Stomach (tissue), 19 donors: ENCODE measurements at places on chromosomes 13 and 19.

DNA sequence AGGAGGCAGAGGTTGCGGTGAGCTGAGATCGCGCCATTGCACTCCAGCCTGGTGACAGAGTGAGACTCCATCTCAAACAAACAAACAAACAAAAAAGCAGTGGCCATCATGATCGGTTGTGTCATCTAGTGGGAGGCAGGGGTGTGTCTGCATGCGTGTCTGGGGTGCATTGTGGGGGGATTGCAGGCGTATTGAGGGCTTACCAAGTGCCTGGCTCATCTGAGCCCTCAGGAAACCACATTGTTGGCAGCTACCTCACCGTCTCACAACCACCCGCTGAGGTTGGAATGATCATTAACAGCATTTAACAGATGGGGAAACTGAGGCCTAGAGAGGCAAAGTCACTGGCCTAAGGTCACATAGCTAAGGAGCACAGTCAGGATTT, 30.5 kb downstream of the NFIC start:
- peak overlapping the region; percentile 85 for H3K27ac ChIP-seq
- DNase-seq, result no peak
- no peaks in the 10 kb centered on the region for H3K36me3 ChIP-seq

DNA sequence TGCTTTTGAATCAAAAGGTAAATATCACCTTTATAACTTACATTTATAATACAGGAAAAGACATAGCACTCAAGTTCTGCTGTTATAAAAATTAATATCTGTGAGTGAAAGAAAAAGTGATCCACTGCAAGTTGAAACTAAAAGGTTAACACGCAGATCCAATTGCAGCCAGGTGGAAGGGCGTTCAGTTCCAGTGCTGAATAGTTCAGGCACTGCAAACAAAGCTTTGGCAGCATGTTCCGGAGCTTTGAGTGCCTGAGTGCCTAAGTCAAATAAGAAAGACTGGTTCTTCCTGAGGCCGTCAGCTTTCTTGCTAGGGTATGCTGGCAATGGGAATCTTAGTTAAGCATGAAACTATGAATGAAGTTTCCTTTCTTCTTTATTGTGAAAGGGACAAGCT, 200.3 kb downstream of the LMO7 start:
- peak overlapping the region; percentile 44 for H3K27ac ChIP-seq
- H3K36me3 ChIP-seq, result peaks cover 16% of the 10 kb centered on the region
- H3K4me1 ChIP-seq, result peaks cover 3% of the 10 kb centered on the region
- peak; percentile 86 for DNase-seq

DNA sequence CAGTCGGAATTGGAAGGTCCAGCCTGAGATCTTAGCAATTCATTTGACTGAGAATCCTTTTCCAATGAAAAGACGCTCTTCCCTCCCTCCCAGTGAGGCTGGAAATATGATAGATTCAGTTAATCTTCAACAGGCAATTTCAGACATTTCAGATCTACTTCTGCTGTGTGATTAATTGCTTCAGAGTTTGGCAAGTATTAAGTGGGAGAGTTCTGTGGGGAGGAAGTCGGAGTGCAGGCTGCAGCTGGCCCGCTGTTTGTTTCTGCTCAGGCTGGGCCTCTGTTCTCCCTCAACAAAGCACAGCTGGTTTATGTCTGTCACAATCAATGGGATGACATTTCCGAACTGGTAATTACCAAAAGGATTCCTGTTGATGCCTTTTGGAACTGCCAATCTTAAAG, 178.2 kb downstream of the NDFIP2 start:
- no peak overlapping the region for H3K4me3 ChIP-seq
- H3K36me3 ChIP-seq, result no peaks in the 10 kb centered on the region
- DNase-seq, result no peak
- H3K4me1 ChIP-seq, result no peaks in the 10 kb centered on the region

DNA sequence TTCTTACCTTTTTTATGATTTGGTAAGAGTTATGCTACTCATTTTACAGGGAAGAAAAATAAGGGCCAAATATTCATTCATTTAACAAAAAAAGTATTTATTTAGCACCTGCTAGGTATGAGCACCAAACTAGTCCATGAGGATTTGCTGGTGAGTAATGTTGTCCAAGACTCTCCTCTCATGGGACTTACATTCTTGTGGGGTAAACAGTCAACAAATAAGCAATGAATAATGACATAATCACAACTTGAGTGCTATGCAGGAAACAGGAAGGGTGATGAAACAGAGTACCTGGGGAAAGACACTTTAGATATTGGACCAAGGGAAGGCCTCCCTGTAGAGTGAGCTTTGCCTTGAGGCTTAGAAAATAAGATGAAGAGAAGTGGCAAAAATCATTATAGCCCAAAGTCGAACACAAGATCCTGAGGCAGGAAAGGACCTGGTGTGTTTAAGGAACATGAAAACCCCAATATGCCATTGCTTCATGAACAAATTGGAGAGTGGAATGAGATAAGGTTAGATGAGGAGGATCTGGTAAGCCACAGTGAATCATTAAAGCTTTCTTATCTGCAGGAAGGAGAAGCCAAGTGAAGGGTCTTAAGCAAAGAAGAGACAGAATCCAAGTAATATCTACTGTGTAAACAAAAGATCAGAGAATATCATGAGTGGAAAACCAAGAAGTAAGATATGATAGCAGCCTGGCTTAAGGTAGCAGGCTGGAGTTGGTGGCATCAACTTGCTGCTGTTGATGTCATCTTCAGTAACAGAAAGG, 294.5 kb upstream of the NBEA start:
- no peak overlapping the region for H3K27ac ChIP-seq
- no peak for DNase-seq
- no peaks in the 10 kb centered on the region for H3K4me1 ChIP-seq
- H3K36me3 ChIP-seq, result no peaks in the 10 kb centered on the region

DNA sequence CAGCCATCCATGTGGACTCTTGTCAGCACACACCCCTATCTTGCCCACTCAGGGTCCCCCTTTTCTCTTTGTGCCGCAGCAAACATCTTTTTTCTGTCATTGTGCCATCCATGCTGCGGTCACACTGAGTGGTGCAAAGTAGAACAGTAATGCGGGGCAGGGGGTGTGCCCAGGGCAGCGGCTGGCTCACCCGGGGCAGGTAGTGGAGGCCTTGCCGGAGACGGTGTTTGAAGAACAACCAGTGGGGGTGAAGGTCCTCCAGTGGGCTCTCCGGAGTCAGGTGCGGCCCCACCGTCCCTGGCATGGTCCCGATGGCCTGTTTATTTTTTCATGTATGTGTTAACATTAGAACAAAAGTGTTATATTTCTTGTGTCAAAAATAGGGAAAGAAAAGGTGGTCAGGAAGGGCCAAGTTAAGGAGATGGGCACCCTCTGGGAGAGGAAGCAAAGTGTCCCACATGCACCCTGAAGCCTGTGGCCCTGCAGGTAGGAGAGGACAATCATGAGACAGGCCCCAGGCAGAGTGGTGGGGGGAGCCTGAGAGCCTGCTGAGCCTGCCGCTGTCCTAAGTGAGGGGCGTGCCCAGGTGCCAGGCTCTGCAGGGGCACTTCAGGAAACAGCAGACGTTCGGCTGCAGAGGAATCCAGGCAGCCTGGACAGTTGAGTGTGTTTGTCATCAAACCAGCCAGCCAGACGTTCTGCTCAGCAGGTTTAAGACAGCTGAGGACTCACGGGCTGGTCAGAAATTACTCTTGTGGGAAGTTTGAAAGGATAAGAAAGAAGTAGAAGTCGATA, 12.3 kb downstream of the TSSK6 start:
- H3K27me3 ChIP-seq, result no peaks in the 10 kb centered on the region
- H3K4me1 ChIP-seq, result no peaks in the 10 kb centered on the region
- H3K27ac ChIP-seq, result no peak overlapping the region

DNA sequence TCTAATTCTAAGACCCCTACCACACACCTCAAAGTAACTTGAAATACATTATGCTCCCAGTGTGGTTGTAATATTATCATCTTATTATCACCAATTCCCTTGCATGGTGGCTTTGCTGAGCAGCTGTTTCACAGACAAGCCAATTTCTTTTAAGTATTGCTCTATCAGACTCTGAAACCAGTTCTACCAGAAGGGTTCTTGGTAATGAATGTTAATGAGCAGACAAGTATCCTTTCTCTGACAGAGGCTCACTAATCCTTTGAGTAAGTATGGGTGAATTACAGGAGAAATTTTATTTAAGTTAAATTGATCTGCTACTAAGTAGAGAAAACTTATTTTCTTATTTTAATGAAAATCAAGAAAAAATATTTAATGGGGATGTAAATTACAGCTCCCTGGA, 326.0 kb downstream of the GPC6 start:
- H3K27ac ChIP-seq, result no peak overlapping the region
- no peaks in the 10 kb centered on the region for H3K27me3 ChIP-seq
- DNase-seq, result peak; percentile 23

DNA sequence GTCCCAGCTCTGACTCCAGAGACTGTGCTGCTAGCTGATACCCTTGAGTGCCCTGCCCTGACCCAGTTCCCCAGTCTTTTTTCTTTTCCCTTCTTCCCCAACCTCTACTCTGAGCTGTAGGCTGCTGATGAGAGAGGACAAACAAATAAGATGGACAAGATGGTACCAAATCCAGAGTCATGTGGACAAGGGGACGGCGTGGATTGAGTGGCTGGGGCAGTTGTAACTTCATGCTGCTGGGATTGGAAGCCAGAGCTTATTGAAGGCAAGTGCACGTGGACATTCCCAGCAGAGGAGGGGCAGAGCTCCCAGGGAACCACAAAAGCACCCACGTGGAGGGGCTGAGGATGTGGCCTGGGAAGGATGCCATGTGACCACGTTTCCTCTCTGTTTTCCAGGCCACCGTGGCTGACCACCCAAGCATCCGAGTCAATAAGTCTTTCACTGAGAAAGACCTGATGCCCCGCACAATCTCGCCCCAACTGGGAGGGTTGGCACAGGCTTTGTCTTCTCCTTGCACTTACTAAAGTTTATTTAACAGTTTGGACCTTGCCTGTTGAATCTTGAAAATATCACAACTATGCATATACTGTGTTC, 323.3 kb upstream of the ZNF507 start:
- no peaks in the 10 kb centered on the region for H3K36me3 ChIP-seq
- DNase-seq, result no peak
- no peaks in the 10 kb centered on the region for H3K4me1 ChIP-seq
- H3K4me3 ChIP-seq, result no peak overlapping the region
- no peak overlapping the region for H3K27ac ChIP-seq

GRCh38 chr13:59700281-59700680, 463.4 kb downstream of the DIAPH3 start:
- DNase-seq, result no peak
- no peak overlapping the region for H3K27ac ChIP-seq
- H3K27me3 ChIP-seq, result no peaks in the 10 kb centered on the region
- H3K4me3 ChIP-seq, result no peak overlapping the region

DNA sequence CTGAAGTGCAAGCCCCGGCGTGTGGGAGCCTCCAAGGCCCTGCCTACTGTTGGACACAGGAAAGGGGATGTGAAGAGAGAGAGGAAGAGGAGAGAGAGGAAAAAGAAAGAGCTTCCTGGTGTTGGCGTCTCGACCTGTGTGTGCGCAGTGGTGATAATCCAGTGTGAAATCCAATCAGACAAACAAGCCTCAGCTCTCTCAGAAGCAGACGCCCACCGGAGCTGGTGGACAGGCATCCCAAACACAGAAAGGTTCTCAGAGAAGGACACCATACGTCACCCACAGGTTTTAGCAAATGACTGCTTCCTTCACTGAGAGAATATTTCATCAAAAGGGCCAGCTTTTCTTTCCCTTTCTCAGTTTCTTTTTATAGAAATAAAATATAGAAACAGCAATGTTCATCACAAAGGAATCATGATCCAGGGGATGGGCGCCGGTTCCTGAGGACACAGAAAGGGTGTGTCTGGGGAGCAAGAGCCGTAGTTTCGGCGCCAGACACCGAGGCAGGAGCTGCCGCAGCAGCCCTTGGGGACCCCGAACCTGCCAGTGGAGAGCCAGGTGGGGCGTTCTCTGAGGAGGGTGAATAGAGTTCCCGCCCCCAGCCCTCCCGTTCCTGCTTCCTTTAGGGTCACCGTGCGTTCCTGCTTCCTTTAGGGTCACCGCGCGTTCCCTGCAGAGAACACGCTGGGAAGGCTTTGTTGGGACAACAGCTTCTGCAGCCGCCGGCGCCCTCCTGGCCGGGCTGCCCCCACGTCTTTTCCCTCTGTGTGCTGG, 145.8 kb upstream of the SOX1 start:
- DNase-seq, result peak; percentile 13
- H3K36me3 ChIP-seq, result no peaks in the 10 kb centered on the region
- no peaks in the 10 kb centered on the region for H3K27me3 ChIP-seq
- no peak overlapping the region for H3K4me3 ChIP-seq

- no peak overlapping the region for H3K4me3 ChIP-seq
- no peaks in the 10 kb centered on the region for H3K36me3 ChIP-seq
- H3K27ac ChIP-seq, result no peak overlapping the region
These were observed 17.5 kb upstream of the FREM2 start for GRCh38 chr13:38669234-38669964.

DNA sequence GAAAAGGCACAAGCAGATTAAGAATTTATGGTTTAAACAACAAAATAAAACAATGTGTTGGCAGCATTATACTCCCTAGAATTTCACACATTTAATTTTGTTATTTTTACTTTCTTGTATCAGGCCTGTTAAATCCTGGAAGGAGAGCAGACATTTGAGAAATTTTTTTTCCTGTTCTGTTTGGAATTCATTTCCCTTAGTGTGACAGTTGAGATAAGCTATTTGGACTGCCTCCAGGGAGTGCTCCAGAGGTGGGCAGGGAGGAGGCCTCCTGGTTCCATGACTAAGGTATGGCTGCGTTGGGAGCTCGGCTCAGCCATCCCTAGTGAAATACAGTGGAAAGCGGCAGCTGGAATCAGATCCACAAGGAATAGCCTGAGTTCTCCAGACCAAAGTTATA, 185.7 kb downstream of the KCNRG start:
- H3K4me3 ChIP-seq, result no peak overlapping the region
- peak; percentile 64 for DNase-seq
- no peaks in the 10 kb centered on the region for H3K27me3 ChIP-seq
- no peaks in the 10 kb centered on the region for H3K36me3 ChIP-seq
- no peaks in the 10 kb centered on the region for H3K4me1 ChIP-seq

DNA sequence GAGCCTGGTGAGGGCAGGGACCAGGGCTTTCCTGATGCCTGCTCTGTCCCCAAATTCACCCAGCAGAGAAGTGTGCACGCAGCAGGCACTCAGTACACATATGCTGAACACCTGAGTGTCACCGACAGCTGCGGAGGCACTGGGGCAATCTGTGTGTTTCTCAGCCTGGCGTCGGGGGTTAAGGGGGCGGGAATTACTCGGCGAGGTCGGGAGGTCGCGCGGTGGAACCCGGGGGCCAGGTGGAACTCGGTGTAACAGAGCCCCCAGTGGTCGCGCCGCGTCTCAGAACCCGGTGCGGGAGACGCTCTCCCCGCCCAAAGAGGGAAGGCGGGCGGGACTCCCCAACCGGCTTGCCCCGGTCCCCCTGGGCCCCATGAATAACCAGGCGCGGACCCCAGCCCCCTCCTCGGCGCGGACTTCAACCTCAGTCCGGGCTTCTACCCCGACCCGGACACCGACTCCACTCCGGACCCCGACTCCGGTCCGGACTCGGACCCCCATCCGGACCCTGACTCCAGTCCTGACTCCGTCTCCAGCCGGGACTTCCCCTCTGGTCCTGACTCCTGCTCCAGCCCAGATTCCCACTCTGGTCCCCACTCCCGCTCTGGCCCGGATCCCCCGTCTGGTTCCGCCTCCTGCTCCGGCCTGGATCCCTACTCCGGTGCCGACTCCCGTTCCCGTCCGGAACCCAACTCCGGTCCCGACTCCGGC, at the start of gene SELENOV:
Gene SELENOV, plus strand, starts transcription at position 300 of the 711 bp plus-strand sequence. Its CDS starts 74 bp downstream, at position 374.
- no peak for DNase-seq
- peaks cover 89% of the 10 kb centered on the region for H3K27me3 ChIP-seq
- no peak within 1 kb of the TSS for H3K27ac ChIP-seq
- peak within 1 kb of the TSS; percentile 46 for H3K4me3 ChIP-seq
- H3K4me1 ChIP-seq, result peaks cover 19% of the 10 kb centered on the region

GRCh38 chr19:1773184-1773583, 19.9 kb downstream of the ONECUT3 start:
- H3K27ac ChIP-seq, result no peak overlapping the region
- peaks cover 97% of the 10 kb centered on the region for H3K27me3 ChIP-seq
- H3K36me3 ChIP-seq, result no peaks in the 10 kb centered on the region
- DNase-seq, result no peak
